ENCODE measurements at places on chromosomes 6 and 20.

DNA sequence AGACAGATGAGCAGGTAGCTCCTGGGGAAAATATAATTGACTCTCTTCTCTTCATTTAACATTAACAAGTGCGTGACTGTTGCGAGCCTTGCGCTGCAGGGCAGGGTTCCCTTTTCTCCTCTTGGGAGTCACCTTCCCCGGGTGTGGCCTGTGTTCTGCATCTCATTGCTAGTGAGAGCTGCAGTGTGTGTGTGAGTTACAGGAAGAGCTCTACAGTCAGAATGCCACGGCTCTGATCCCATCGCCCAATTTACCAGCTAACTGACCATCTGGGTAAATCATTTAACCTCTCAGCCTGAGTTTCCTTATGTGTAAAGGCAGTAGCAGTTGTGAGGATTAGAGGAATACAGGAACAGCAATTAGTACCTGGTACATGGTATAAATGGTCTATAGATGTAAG is 106.8 kb upstream of the NUP153 start:
- DNase-seq: no peak

DNA sequence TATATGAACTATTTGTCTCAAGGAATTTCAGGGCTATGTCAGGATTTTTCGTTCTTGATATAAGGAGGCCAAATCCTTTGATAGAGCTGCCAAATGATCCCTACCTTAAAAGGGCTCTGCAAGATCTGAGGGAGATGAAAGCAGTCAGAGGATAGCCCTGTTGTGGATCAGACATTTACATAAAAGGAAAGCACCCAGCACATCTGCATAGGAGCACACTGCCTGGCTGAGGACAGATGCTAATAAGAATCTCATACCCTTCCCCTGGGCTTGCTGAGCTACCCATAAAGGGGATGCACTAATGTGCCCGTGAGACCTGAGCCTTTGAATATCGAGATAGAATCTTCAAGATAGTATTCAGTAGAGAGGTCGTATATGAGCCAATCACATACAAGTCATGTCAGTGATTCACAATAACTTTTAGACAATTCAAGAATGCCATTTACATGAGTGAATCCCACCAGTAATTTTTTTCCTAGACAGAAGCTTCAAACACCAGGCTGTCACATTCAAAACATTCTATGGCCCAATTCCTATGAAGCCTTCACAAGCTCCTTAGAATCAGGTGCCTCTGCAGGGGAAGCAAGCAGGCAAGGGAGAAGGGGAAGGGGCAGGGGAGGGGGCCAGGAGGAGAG is 71.1 kb downstream of the STMND1 start:
- no peak for DNase-seq

- DNase-seq: no peak
Observed at GRCh38 chr6:79586548-79586947, 44.6 kb upstream of the SH3BGRL2 start.

DNA sequence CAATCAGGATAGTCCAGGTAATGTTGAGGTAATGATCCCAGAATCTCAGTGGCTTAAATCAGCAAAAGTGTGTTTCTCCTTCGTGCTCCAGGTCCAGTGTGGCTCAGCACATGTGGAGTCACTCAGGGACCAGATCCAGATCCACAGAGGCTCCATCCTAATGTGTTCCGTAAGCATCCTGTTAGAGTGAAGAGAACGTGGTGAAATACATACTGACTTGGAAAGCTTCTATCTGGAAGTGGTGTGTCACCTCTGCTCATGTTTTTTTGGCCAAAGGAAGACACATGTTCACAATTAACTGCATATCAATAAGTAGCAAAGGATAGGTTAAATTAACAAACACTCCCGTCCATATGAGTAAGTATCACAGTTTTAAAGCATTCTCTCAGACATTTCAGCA is 26.8 kb upstream of the PREP start:
- DNase-seq: no peak

GRCh38 chr20:11094196-11094595 is 420.4 kb upstream of the JAG1 start:
- DNase-seq: no peak

DNA sequence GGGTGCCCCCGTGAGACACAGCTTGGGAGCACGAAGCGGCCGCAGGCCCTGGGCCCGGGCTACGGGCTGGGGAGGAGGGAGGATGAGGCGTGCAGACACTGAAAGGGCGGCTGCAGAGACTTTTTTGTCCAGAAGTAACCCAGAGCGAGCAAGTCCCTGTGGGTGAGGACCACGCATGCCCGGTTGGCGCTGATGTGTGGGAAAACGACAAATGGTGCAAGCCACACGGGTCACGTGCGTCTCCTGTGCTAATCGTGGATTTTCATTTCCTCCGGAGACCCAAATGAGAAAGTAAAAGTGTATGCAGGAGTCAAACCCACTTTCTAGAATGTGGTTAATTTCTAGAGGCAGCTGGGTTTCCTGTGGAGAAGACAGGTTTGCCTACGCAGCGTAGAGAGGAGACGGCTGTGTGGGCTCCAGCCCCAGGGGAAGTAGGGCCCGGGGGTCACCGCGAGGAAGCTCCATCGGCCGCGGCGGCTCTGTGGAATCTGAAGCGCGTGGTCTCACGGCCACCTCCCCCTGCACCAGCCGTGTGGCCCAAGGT is 19.0 kb downstream of the DLL1 start:
- peak; percentile 92 for DNase-seq

- DNase-seq: peak; percentile 30
Observed at GRCh38 chr6:125781314-125781868, 9.4 kb upstream of the NCOA7 start.

- peak; percentile 43 for DNase-seq
Observed at GRCh38 chr20:53736757-53737395, 143.2 kb upstream of the ZNF217 start.

GRCh38 chr6:4067673-4068072 is 11.3 kb downstream of the FAM217A start:
- no peak for DNase-seq

- DNase-seq: peak; percentile 57
Observed at GRCh38 chr20:1870792-1871550, 24.2 kb upstream of the SIRPA start.

GRCh38 chr20:62496568-62497218 is 20.9 kb upstream of the GATA5 start:
- DNase-seq: peak; percentile 58
